Fibroblast of skin of right quadriceps (primary cell): ENCODE measurements at places on chromosomes 4 and X.

DNA sequence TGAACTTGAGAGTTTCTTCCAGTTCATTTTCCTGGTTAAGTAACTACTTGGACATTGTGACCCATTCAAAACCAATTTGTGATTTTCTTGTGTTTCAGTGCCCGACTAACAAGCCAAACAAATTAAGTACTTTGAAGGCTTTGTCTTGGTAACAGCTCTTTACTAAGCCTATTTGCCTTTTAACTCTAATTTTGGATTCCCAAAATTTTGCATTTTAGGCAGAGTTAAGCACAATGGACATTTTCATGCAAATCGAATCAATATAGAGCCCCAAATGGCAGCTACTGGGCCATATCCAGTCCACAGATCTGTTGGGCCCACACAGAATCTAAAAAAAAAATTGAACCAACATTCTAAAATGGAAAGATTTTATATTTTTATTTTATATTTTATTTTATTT, 31.4 kb upstream of the CHRNA9 start:
- no peak for DNase-seq

DNA sequence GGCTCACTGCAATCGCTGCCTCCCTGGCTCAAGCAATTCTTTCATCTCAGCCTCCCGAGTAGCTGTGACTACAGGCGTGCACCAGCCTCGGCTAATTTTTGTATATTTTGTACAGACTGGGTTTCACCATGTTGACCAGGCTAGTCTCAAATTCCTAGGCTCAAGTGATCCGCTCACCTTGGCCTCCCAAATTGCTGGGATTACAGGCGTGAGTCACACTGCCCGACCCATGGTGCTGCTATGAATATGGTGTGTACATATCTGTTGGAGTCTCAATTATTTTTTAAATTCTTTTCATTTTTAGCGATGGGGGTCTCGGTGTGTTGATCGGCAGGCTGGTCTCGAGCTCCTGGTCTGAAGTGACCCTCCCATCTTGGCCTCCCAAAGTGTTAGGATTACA, 78.0 kb upstream of the PRKX start:
- no peak for DNase-seq

DNA sequence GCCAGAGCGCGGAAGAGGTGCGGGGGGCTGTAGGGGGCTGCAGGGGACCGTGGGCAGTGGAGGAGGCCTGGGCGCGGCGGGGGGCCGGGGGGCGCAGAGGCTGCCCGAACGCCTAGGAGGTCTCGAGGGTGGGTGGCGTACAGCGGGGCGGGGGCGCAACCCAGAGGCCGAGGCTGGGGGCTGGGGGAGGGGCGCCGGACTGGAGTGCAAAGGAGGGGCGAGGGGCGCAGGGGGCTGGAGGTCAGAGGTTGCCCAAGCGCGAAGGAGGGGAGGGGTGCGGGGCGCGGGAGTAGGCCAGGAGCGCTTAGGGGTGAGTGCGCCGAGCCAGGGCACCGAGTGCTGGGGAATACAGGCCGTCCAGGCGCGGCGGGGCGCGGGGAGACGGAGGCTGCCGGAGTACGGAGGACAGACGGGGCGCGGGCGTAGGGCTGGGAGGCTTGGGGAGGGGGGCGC, 255 bp downstream of the GYG2 start:
- DNase-seq: no peak

DNA sequence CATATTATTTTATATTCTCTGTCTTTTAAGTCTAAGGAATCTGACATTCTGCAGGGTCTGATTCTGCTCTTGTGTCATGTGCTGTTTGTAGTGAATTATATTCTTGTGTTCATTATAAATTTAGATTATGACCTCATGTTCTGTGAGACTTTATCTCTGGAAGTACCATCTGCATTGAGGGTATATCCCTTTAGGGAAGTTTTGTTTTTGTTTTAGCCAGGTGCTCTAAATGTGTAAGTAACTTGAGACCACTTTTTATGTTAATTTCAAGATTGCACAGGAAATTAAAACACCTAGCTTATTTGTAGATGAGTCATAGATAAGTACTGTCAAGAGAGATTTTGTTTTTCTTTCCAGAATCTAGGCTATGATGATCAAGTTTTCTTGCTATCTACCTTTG, 35.0 kb upstream of the DKK2 start:
- DNase-seq: no peak

GRCh38 chr4:25575611-25576010, 80.0 kb upstream of the SLC34A2 start:
- DNase-seq: no peak

DNA sequence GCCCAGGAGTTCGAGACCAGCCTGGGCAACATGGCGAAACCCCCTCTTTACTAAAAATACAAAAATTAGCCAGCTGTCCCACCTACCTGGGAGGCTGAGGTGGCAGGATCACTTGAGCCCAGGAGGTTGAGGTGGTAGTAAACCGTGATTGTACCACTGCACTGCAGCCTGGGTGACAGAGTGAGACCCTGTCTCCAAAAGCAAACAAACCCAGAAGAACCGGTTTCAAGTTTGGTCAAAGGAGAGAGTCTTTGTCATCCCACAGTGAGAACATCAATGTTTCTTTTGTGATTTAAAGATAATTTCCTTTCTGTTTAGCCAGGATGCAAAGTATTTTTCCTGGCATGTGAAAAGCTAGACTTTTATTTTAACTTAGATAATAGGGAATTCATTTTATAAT, 26.7 kb downstream of the PDK3 start:
- no peak for DNase-seq

DNA sequence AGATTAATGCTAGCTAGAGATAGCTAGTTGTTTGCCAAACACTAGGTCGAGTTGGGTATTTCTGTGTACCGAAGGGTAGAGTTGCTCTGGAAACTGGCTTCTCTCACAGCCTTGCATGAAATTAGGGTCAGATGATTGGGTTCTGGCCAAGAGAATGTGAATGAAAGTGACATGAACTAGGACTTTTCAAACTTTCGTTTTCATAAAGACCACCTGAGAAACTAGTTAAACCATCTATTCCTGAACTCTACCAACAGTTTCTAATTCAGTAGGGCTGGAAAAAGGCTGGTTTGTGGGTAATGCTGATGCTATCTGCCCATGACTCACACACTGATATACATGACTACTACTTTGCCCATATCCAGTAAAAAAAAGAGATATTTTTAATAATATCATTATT, 157.6 kb downstream of the GASK1B start:
- peak; percentile 46 for DNase-seq

DNA sequence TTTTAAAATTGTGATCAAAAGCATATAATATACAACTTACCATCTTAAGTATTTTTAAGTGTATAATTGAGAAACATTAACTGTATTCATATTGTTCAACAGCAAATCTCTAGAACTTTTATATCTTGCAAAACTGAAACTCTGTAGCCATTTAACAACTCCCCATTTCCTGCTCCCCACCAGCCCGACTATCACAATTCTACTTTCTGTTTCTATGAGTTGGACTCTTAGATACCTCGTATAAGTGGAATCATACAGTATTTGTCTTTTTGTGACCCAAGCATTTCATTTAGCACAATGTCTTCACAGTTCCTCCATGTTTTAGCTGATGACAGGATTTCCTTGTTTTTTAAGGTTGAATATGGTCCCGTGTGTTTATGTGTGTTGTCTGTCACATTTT, 106.0 kb downstream of the LRBA start:
- no peak for DNase-seq

DNA sequence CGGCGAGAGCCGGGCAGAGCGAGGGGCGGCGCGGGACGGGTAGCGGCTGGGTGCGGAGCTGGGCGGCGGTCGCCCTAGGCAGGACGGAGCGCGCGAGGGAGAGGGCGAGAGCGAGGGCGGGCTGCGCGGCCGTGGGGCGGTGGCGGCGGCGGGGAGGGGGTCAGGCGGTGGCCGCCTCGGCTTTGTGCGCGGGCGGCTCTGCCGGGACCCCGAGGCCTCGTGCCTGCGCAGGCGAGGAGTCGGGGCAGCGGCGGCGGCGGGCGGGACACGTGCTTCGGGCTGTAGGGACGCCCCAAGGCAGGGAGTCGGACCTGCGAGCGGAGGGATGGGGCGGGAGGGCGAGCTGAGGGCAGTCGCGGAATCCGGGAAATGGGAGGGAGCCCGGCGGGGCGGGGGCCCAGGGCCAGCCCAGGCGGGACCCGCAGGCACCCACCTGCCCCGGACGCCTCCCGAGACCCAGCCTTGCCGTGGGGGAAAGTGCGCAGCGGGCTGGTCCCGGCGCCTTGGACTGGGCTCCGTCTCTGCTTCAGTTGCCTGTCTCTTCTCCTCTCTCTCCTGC, 465 bp downstream of the BMPR1B start:
- peak; percentile 32 for DNase-seq

GRCh38 chrX:76148753-76149152, 24.1 kb upstream of the PBDC1 start:
- DNase-seq: peak; percentile 31
